ENCODE measurements at places on chromosomes 2 and 18.

- DNase-seq: no peak
Measured at GRCh38 chr2:216618785-216619184, 14.4 kb upstream of the IGFBP2 start.

GRCh38 chr2:222973237-222973636 lies 78.8 kb upstream of the KCNE4 start:
- no peak for DNase-seq

DNA sequence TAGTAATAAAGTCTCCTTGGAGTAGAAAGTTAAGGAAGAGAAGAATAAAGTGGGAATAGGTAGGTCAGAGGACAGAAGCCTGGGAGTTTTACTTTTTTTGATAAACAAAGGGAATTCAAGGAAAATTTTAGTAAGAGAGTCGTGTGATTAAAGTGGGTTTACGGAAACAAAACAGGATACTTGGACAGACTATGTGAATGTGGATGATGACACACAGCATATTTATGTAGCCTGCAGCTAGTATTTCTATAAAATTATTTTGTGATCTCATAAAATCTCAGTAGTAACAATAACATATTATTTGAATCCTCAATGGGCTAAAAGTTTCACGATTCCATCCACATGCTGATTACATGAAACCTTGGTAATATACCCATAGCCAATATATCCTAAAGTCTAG lies 450.7 kb upstream of the PIK3C3 start:
- no peak for DNase-seq

- no peak for DNase-seq
Measured at GRCh38 chr2:208134928-208135586, 5.4 kb upstream of the CRYGC start.

DNA sequence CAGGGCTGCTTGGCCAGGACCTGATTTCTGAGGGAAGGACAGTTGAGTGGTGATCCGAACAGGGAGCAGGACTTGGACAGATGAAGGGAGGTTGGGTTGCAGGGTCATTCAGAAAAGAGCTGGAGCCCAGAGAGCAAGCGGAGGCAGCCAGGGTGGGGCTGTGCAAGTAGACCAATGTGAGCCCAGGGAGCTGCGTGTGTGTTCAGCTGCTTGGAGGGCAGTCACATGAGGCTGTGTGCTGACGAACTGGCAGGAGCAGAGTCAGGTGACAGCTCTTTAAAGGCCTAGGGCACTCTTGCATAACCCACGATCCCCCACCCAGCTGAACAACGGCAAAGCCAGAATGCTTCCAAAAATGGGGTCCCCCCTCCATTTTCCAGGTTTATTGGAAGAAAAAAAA lies 4.6 kb upstream of the MLPH start:
- no peak for DNase-seq

DNA sequence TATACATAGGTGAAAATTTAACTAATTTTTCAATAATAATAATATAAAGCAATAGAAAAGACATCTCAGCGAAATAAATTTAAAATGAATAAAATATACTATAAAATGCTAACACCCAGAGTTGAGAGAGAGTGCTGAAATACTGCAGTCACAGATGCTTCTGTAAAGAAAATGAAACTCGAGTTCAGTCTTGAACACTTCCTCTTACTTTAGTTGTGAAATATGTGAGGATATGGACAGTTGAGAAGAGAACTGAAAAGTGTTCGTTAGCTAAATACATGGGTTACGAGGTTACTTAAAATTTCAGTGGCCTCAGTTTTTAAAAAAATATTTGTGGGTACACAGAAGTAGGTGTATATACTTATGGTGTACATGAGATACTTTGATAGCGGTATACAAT lies 106.8 kb downstream of the DNAH7 start:
- DNase-seq: no peak

All from Panc1 (cell line).